ENCODE measurements at places on chromosomes 3 and 15. TPM values are rescaled to one million over a fixed set of nuclear protein-coding genes. Genes with fewer than 3 reads are reported as not detected.

NPAP1 gene
- total RNA-seq, result not detected

CYP19A1 gene
- not detected for total RNA-seq

AMIGO3 gene
- total RNA-seq, result 1.0 TPM

PAK6 gene
- 1.9 TPM for total RNA-seq

HDAC11 gene
- total RNA-seq, result 3.5 TPM

DAPK2 gene
- total RNA-seq, result 0.76 TPM

PP2D1 gene
- total RNA-seq, result not detected

CHDH gene
- 0.29 TPM for total RNA-seq

PLSCR5 gene
- total RNA-seq, result not detected

TNFSF10 gene
- total RNA-seq, result 111 TPM

NTRK3 gene
- 1.2 TPM for total RNA-seq

STAB1 gene
- 0.92 TPM for total RNA-seq

RASGRP1 gene
- 241 TPM for total RNA-seq

SLC25A36 gene
- total RNA-seq, result 68.2 TPM

GOLGA8Q gene
- total RNA-seq, result 27.5 TPM

MCF2L2 gene
- total RNA-seq, result 3.0 TPM

MUC4 gene
- total RNA-seq, result 0.19 TPM

GASK1A gene
- total RNA-seq, result 0.29 TPM

SST gene
- total RNA-seq, result not detected

TRIM42 gene
- total RNA-seq, result not detected

MKRN2OS gene
- total RNA-seq, result not detected

MUSTN1 gene
- not detected for total RNA-seq

CYP1A2 gene
- total RNA-seq, result not detected

IL5RA gene
- total RNA-seq, result 5.0 TPM

CCDC39 gene
- total RNA-seq, result not detected

RBPMS2 gene
- total RNA-seq, result 0.33 TPM

RTP1 gene
- total RNA-seq, result not detected

LYZL4 gene
- total RNA-seq, result not detected

MAGEL2 gene
- total RNA-seq, result not detected

CCR8 gene
- total RNA-seq, result not detected

PLSCR4 gene
- total RNA-seq, result not detected

GOLGA6L7 gene
- not detected for total RNA-seq

ARGFX gene
- total RNA-seq, result not detected

GFM1 gene
- 63.9 TPM for total RNA-seq

TNIK gene
- total RNA-seq, result 48.5 TPM

HTR3E gene
- not detected for total RNA-seq

TRPM1 gene
- not detected for total RNA-seq

SERINC4 gene
- 0.24 TPM for total RNA-seq

SMC4 gene
- 201 TPM for total RNA-seq

C3orf85 gene
- not detected for total RNA-seq

ADAMTSL3 gene
- not detected for total RNA-seq

SEMA6D gene
- total RNA-seq, result not detected

CFAP100 gene
- not detected for total RNA-seq

TPRG1 gene
- 5.0 TPM for total RNA-seq

RBP2 gene
- not detected for total RNA-seq

KIF23 gene
- total RNA-seq, result 23.4 TPM

CCK gene
- not detected for total RNA-seq

PIERCE2 gene
- not detected for total RNA-seq

FSD2 gene
- not detected for total RNA-seq

DLL4 gene
- 0.17 TPM for total RNA-seq

Measured in natural killer cell treated with Interleukin-12 subunit alpha and Interleukin-12 subunit beta and Interleukin-15 and Interleukin-18, amount 100 ng/mL, for 72 hours (primary cell).